ENCODE measurements at places on chromosomes 7 and 10.
A peak's percentile ranks its signal among the peaks of the same experiment; 100 is the strongest.

DNA sequence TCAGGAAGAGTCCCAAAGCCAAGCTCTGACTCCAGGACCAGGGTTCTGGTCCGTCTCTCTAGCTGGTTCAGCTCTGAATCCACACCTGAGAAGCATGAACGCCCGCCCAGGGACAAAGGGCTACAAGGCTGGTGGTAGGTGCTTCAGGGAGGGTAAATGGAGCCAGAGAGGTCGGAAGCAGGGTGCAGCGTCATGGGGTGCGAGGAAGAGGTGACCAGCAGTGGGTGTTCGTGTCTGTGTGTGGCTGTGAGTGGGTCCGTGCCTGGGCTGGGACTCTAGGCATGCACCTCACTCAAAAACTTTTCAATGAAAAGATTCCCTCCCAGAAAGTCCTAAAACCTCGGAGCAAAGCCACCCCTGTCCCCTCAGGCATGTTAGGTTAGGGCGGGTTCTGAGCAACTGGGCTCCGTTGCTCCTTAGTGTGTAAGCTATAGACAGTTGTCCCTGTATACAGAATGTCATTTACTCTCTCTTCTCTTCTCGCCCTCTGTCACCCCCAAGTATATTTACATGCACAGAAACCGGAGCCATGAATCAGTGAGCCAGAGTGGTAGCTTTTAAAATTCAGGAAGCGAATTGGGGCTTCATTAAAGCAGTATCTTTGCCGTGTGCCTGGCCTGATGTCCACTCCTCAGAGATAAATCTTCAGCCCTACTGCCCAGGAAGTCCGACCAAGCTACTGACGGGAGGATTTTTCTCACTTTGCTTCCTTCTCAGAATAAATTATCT lies 12.3 kb upstream of the GATA3 start:
- DNase-seq = no peak

DNA sequence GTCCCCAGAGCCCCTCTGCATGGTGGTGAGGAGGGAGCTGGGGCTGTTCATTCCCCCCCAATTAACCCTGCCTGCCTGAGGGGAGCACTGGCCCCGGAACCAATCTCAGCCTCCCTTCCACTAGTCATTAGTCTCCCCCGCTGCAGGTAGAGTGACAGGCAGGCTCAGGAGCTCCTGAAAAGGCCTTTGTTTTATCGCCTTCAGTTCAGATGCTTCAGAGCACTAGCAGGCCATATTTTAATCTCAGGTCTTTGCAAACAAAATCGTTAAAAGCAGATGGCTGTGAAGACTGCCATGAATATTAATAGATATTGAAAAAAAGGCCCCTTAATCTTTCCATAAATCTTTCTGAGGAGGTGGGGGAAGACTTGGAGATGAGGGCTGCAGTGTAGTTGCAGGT lies 250.7 kb downstream of the RPS24 start:
- DNase-seq = no peak

DNA sequence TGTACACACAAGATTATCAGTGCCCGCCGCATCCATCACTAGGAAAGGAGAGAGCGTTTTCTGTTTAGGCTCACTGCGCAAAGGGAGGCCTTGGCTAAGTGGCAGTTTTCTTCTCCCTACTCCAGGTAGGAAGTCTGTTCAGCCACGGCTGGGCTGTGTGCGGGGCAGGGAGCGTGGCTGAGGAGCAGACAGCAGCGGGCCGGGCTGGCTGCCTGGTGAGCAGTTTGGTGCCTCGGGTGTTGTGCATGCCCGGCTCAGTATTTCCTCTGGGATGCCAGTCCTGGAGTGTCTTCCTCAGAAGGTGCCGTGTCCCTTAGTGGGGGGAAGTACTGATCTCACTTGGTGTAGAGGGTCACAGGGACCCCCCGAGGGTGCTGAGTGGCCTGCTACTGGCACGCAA lies 114.4 kb downstream of the NT5C2 start:
- no peak for DNase-seq

- DNase-seq = no peak
These were observed 538.9 kb upstream of the IGFBP3 start for GRCh38 chr7:46459942-46460341.

- no peak for DNase-seq
These were observed 29.5 kb upstream of the COBL start for GRCh38 chr7:51346126-51346525.

DNA sequence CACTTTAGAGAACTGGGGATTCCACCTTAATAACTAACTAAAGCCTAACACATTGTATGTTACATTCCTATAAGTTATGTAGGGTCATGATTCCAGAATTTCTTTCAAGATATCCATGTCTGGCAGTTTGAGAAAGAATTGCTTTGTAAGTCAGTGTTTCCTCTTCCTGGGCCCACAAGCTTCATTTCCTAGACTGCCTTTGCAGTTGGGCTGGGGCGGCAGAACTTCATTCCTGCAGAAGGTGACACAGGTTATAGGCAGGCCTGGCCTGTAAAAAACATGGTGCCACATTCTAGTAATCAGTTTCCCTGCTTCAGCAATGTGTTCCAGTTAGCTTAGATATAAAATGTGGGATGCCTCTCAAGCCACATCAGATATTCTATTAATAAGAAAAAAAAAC lies 184.2 kb upstream of the NOBOX start:
- DNase-seq = no peak

- no peak for DNase-seq
These were observed 598.6 kb upstream of the FOXK1 start for GRCh38 chr7:4083513-4083912.

DNA sequence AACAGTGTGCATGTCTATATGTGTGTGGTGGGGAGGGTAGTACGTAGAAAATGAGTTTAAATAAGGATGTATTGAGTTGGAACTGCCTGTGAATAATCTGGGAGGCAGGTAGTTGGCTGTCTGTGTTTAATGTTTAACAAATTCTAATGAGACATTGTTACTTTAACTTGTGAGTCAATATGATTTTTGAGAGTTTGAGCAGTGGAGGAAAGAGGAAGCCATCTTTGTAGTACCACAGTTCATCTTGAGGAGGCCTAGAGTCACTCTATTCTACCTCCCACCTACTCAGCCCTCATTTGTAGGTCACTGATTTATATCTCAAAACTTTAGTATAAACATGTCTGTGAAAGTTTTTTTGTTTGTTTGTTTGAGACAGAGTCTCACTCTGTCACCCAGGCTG lies 129.9 kb upstream of the ITGB1 start:
- no peak for DNase-seq

- no peak for DNase-seq
These were observed 380.9 kb downstream of the LRRTM3 start for GRCh38 chr10:67306588-67307205.

DNA sequence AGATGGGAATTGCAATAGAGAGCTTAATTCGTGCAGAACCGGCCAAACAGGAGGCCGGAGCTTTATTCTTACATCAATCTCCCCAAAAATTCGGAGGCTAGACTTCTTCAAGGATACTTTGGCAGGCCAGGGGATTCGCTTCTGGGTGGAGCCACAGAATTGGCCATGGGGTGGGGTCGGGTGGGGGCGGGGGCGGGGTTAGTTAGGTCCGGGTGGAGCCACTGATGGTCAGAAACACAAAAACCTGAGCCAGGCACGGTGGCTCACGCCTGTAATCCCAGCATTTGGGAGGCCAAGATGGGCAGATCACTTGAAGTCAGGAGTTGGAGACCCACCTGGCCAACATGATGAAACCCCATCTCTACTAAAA lies 87.5 kb downstream of the SEPTIN14 start:
- no peak for DNase-seq

DNA sequence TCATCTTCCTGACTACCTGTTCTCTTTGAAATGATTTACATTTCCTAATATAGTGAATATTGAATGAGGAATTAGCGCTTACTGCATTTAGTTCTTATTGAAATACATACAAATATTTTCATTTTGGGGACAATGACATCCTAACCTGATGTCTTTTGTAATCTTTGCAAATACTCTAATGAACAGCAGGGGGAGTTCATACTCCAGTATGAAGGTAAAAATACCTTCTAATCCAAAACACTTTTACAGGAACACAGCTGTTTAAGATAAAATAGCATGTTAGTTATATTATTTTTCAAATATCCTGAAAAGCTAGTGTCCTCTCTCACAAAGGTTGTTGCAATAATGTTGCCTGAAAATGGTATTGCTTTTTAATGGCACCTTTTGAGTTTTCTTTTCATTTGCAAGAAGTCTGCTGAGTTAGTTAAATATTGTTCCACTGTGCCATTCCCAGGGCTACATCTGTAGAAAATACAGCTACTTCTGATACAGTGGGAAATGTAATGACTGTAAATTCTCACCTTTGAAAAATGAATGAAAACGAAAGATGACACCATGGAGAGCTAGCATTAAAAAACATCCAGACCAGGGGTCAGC lies 400.0 kb downstream of the PHF14 start:
- DNase-seq = no peak

GRCh38 chr7:157713591-157713990 lies 376.8 kb downstream of the DNAJB6 start:
- DNase-seq = peak; percentile 58

DNA sequence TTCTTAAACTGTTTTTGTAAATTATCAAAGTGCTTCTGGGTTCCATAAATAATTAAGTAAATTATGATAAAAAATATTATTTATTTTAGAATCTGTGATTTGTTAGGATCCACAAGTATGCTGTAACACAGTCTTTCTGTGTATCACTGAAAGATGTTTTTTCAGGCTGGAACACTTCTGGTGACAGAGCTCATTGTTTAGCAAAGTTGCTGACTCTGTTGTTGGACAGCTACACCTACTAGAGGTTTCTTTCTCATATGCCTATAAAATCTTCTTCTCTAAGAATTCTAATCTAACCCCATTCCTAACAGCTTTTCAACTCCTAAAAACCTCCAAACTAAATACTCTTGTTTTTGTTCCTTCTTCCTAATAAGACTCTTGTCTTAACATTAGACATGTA lies 176.8 kb downstream of the THSD7A start:
- no peak for DNase-seq

- DNase-seq = no peak
These were observed 251.5 kb downstream of the BICC1 start for GRCh38 chr10:58764087-58764747.

- DNase-seq = peak; percentile 33
These were observed 36.6 kb downstream of the SBDS start for GRCh38 chr7:66958538-66959350.

DNA sequence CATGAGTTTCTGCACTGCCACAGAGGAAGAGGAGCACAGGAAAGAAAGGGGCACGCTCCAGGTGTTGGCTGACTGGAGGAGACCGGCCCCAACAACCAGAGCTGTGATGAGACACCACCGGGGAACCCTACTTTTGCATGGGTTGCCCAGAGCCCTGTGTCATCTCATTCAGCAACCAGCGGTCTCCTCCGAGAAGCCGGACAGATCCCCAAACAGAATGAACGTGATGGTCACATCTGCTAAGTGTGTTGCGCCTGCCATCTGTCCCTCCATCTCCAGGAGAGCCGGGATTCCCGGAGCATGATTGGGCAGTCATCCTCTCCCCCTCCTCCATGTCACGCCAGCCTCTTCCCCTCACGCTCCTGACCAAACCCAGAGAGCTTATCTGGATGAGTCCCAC lies 22.9 kb downstream of the PARP12 start:
- DNase-seq = no peak

DNA sequence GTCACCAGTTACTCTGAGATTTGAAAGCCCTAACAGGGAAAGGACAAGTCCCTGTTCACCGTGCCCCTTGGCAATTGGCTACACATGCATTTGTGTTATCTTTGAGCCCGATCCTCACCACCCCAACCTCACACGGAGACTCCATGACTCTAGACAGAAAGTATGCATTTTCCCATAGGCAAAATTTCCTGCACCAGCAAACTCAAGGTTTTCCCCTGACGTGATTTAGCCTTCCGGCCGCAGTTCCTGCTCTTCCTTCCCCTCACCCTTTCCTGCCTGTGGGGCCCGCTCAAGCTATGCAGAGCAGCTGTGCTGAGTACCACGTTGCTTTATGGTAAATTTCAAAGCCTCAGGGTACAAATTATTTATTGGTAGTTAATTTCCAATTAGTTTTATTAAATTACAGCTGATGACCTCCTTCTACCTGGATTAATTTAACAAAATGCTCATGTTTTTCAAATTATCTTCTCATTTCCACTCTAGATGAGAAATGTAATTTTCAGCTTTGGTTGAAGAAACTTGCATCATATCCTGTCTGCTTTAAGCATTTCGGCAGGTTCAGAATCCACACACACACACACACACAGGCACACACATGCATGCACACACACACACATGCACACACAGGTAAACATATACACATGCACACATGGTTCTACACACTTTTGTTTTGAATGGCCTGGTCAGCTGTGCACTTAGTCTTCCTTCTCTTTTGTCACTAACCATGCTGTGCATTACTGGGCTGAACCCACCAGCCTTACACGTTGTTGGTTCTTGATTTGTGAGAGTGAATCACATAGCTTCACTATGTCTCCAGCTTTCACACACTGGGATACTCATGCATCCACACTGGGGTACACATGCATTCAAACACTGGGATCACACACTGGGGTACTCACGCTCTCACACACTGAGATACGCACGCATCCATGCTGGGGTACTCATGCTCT lies 283.1 kb upstream of the PITRM1 start:
- DNase-seq = no peak
